Inflammatory macrophage treated with lipopolysaccharide for 4 hours (primary cell): ENCODE measurements at places on chromosomes 11 and 22.

GRCh38 chr22:50253046-50253915 is 2.2 kb upstream of the HDAC10 start:
- DNase-seq: peak; percentile 50

GRCh38 chr11:130370845-130371590 is 56.3 kb upstream of the ZBTB44 start:
- no peak for DNase-seq

DNA sequence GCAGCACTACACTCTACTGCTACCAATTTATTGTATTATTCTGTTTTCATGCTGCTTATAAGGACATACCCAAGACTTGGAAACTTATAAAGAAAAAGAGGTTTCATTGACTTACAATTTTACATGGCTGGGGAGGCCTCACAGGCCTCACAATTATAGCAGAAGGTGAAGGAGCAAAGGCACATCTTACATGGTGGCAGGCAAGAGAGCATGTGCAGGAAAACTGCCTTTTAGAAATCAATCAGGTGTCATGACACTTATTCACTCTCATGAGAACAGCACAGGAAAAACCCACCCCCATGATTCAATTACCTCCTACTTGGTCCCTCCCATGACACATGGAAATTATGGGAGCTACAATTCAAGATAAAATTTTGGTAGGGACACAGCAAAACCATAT is 49.6 kb upstream of the GLYAT start:
- no peak for DNase-seq

GRCh38 chr22:49364398-49364797 is 463.3 kb downstream of the BRD1 start:
- no peak for DNase-seq

- peak; percentile 56 for DNase-seq
These were observed 2.1 kb upstream of the PTPRCAP start for GRCh38 chr11:67439321-67440228.

- peak; percentile 16 for DNase-seq
These were observed 7.6 kb downstream of the LRRC51 start for GRCh38 chr11:72088076-72088808.

- DNase-seq: no peak
These were observed 68.7 kb upstream of the RRM1 start for GRCh38 chr11:4025967-4026324.

GRCh38 chr11:129023968-129024676 is 81.5 kb upstream of the TP53AIP1 start:
- DNase-seq: no peak

DNA sequence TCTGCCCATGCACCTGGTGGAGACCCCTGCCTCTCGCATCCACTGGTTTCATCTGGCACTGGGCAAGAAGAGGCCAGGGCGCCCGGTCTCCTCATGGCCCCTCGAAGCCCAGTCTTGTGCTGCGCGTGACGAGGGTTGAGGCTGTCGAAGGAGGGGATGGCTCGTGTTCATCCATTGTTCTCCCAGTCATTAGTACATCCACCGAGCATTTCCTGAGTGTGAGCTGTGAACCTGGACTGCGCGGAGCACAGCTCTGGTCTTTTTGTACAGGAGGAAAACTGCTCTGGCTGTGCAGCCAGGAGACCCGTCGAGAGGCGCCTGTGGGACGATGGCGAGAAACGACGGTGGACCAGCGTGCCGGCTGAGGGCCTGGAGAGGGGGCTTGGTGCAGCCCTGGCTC is 6.8 kb downstream of the CACNA1I start:
- no peak for DNase-seq

DNA sequence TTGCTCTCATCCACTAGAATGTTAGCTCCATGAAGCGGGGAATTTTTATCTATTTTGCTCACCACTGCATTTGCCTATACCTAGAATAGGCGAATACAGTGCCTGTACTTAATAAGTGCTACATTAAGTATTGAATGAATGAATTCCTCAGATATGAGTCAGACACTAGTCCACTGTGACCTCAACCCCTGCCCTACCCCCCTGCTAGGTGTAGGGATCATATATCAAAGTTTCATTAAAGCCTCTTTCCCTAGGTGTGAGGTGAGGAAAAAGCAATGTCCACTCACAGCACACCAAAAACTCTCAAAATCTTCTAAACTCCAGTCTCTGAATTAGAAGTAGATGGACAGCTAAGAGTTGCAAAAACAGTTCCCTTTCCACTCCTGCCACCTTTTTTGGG is 9.8 kb upstream of the PSMA1 start:
- no peak for DNase-seq

- no peak for DNase-seq
These were observed 43.9 kb downstream of the CCDC34 start for GRCh38 chr11:27319072-27319471.

DNA sequence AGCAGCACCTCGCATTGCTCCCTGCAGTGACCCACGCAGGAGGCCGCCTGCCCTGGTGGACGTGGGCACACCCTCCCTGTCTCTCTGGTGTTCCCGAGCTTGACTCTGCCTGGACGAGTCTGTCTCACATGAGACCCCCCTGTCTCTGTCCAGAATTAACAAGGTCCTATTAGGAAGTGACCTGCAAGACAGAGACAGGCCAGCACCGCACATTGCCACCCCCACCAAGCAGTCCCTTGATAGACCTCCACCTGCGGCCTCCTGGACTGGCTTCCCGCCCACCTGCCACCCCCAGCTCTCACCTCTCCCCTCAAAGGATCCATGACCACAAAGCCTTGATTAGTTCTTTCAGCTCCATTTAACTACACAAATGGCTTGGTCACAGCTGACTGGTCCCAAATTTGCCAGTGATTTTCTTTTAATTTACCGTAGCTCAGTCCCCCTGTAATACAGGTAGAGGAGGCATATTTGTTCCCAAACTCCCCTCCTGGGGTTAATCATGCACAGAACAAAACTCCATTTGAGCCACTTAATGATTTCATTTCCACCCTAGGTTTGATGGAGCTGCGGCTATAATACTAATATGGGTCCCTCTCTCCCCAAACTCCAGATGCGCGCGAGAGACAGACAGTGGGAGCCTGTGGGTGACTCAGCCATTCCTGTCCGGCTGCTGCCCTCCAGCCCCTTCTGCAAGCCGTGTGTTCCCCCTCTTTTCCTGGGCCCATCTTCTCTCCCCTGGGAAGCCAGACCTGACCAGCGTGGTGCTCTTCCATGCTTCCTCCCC is 11.2 kb downstream of the SPATA19 start:
- no peak for DNase-seq

- no peak for DNase-seq
These were observed 162.4 kb downstream of the SPON1 start for GRCh38 chr11:14124886-14125285.

GRCh38 chr22:22245935-22246525 is 1.4 kb downstream of the VPREB1 start:
- DNase-seq: no peak

DNA sequence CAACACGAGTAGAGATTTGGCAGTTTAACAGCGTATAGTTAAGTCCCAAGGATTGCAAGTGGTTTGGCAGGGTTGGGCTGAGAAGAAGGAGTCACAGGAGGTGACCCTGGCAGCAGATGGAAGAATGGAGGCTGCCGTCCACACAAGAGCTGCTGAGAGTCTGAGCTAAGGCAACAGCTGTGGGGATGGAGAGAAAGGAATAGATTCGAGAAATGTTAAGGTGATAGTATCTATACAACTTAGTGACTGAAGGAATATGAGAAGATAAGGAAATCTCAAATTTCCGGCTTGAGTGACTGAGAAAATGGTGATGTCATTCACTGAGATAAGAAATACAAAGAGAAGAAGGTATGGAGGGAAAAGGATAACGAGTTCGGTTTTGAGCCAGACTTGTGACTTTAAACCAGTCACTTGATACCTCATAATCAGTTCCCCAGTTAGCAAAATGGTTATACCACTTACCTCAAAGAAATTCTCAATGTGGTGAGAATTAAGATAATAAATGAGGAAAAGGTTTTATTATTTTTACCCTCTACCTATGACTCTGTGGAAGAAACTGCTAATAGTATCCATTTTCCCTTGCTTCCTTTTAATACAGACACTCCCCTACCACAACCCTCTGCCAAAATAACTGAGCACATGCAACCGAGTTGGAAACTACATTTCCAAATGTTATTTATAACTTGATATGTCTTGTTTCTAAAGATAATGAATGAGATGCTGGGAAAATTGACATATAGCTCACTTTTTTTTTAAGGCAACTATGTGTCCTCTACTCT is 30.7 kb downstream of the FAM168A start:
- DNase-seq: no peak

DNA sequence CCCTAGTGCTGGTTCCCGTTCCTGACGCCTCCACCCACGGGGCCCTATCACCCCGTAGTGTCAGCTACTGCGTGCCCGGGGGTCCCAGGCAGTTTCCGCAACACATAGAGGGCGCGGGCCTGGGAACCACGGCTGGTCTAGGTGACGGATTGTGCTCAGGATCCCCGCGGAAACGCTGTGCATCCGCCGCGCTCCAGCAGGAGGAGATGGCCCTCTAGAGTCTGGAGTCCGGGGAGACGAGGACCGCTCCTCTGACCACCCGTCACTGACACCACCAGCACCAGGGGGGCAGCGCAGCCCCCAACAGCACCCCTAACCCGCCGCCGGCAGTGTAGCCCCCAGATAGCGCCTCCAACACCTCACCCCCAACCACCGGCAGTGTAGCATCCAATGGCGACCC is 4.4 kb upstream of the RFPL3 start:
- DNase-seq: no peak

GRCh38 chr11:623349-623869 is 1.3 kb downstream of the CDHR5 start:
- DNase-seq: no peak

DNA sequence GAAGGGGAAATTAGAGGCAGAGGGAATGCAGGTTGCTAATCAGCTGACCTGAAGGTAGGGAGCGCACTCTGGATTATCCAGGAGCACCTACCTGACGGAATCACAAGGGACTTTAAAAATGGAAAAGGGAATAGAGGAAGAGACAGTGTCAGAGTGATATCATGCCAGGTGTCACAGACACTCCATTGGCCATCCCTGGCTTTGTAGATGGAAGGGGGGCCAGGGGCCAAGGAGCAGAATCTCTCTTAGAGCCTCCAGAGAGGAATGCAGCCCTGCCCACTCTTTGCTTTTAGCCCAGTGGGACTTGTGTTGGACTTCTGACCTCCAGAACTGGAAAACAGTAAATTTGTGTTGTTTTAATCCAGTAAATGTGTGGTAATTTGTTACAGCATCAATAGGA is 37.9 kb downstream of the DKK3 start:
- no peak for DNase-seq

DNA sequence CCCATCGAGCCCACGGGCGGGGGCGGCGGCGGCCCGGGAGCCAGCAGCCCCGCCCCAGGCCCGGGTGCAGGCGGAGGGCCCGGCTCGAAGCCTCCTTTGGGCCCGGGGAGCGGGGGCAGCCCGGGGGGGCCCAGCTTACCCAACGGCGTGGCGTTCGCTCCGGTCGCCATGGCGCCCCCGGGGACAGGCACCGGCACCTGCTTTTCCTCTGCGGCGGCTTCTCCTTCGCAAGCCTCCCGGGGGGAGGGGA is 194 bp downstream of the SF1 start:
- no peak for DNase-seq

- no peak for DNase-seq
These were observed 198.1 kb upstream of the SEZ6L start for GRCh38 chr22:25970999-25971811.
